AG08396 (cell line): ENCODE measurements at places on chromosomes 5 and 9.

DNA sequence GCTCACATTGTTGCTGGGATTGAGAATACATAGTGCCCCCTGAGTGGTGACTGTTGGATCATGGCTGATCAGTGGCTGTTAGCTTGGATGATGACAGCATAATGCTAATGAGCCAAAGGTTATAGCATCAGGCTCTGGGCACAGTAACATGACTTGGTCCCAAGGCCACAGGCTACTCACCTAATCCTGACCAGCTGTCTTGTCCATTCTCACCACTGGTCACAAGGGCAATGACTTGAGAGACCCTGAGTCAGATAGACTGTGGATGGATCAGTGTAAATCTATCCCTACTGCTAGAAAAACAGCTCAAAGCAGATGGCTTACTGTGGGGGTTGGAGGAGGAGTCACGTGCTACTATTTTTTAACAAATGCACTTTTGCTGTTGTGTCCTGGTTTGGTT is 74.7 kb downstream of the AOPEP start:
- no peak for DNase-seq

DNA sequence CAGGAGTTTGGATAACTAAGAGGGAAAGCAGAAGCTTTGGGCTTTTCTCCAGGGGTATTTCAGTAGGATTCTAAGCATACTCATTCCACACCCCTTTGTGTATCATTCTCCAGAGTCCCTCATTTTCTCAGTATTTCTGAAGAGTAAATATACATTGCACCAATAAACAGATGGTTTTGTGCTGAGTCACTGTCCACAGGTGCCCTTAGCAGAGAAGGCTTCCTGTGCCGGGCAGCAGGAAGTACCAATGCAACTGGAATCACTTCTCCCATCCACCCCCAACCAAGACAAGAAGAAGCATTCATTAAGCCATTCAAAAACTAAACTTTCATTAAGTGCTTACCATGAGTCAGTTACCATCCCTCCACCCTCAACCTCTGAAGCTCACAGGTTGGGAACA is 3.6 kb upstream of the CCNJL start:
- DNase-seq: peak; percentile 13

GRCh38 chr5:143108498-143109128 is 294.9 kb downstream of the NR3C1 start:
- DNase-seq: no peak

DNA sequence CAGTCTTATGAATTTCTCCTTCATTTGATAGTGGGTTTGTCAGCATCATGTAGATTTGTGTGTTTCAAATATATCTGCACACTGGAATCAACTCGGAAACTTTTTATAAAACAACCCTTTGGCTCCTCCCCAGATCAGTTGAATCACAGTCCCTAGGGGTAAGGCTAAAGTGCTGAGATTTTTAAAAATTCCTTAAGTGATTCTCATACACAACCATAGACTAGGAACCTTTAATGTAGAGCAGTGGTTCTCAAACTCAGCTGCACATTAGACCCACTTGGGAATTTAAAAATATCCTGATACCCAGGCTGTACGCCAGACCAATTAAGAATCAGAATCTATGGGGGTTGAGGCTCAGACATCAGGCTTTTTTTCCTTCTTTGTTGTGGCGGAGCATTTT is 17.5 kb upstream of the JAK2 start:
- no peak for DNase-seq

DNA sequence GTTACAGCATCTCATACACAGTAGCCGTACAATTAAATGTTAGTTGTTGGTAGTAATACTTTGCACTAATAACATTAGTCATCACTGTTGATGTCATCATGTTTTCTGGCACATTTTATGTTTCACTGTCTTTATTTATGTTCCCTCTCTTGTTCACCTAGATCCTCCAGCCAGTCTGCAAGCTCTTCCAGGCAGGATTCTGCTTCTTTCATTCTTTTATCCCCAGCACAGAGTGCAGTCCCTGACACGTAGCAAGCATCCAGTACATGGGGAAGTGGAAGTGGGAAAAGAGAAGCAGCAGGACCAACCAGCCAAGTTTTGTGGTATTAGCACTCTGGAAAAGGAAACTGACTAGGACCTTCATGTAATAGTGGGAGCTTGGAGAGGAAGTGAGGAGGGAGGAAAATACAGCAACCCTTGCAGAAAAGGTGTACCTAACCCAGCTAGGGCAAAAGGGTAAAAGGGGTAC is 89.7 kb upstream of the SLC44A1 start:
- DNase-seq: no peak

DNA sequence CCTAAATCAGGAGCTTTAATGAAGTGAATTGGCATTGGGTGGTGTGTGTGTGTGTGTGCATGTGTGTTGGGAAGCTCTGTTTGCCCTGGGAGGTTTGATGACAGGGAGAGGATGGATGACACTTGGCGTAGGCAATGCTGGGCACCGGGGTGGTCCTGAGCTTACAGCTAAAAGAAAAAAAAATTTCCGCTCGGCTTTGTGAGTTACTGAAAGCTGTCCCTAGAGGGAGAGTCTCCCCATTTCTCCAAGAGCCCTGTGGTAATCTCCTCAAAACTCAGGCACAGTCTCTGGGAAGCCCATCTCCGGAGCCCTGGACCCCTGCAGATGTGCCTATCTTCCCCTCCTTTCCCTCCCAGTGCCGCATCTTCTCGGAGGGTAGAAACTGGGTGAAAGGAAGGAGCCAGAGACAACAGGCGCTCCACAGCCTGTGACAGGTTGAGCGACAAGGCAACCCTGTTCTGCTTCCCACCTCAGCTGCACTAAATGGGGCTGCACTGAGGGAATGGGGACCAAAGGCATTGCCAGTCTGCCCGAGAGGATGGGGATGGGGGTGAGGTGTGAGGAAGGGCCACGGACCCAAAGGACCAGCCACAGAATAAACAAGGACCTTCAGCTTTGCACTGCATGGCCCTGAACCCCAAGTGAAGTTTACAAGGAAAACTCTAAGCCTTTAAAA is 35.8 kb upstream of the TIFAB start:
- DNase-seq: no peak

DNA sequence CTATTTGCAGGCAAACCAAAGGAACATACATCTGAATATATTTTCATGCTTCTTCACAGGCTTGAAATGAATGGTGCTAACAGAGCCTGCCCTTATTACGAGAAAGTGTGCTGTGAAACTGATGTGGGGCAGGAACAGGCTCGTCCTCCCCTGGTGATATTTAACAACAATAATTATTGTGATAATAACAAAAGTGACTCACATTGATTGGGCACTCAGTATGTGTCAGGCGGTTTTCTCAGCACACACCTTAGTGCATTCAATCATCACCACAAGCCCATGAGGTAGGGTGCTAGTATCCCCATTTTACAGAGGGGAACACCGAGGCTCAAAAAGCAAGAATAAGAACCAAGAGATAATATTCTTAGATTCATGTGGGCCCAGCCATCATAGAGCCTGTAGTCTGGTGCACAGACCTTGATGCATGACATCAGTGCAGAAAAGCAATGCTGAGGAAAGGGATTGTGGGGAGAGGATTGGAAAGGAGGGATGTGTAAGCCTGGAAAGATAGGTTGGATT is 18.1 kb upstream of the BOD1 start:
- DNase-seq: no peak

GRCh38 chr5:142109331-142110045 is 909 bp downstream of the NDFIP1 start:
- peak; percentile 42 for DNase-seq

- no peak for DNase-seq
These were observed 34.3 kb upstream of the CAST start for GRCh38 chr5:96627792-96628398.

DNA sequence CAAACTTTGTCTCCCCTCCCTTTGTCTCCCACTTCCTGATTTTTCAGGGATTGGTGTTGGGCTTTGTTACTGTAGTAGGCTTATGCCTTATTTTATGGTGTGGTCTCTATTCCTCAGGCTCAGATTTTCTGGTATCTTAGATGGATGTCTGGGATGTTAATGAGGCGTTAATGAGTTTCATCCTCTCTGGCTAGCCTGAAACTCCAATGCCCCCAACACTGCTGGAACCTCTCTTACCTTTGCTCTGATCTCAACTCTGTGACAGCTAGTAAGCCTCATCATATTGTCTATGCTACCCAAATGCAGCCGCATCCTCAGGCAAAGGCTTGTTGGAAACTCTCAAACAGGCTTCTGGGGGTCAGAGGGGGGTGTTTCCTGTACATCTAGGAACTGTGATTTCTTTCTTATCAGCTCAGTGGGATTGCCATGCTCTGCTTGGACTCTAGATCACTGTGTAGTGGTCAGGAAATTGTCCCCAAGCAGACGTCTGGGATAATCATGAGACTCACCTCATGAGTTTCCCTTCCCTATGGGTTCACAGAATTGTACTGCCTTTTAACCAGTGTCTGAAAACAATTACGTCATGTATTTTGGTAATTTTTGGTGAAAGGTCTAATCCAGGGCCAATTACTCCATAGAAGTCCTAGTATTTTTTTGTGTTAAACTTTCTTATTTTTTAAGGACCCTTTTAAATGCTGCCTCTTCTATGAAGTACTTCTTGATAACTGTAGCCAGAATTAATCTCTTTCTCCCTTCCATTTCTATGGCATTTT is 88.8 kb upstream of the TRPC7 start:
- DNase-seq: no peak

DNA sequence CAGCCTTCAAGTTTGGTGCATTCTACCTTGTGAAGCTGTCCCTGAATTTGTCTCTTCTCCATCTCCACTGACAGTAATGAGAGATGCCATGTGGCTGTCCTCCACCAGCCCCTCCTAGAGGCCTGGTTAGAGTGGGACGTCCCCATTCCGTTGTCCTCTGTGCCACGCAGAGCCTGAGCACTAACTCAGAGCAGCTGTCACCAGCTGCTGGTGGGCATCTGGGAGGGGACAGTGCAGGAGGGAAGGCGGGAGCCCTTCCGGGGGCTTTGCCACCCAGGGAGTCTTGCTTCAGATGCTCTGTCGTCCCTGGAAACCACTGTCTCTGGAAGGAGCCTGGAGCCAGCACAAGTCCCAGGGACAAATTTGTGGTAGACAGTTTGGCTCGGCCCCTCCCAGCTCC is 78.6 kb downstream of the PDZD2 start:
- DNase-seq: no peak

- DNase-seq: no peak
These were observed 1866.1 kb upstream of the NUDT12 start for GRCh38 chr5:105428451-105429380.

GRCh38 chr5:81665795-81666194 is 85.1 kb downstream of the SSBP2 start:
- no peak for DNase-seq

- no peak for DNase-seq
These were observed 15.7 kb downstream of the BTNL8 start for GRCh38 chr5:180914646-180915045.

GRCh38 chr5:139747583-139748504 is 47.8 kb upstream of the PSD2 start:
- DNase-seq: peak; percentile 52

DNA sequence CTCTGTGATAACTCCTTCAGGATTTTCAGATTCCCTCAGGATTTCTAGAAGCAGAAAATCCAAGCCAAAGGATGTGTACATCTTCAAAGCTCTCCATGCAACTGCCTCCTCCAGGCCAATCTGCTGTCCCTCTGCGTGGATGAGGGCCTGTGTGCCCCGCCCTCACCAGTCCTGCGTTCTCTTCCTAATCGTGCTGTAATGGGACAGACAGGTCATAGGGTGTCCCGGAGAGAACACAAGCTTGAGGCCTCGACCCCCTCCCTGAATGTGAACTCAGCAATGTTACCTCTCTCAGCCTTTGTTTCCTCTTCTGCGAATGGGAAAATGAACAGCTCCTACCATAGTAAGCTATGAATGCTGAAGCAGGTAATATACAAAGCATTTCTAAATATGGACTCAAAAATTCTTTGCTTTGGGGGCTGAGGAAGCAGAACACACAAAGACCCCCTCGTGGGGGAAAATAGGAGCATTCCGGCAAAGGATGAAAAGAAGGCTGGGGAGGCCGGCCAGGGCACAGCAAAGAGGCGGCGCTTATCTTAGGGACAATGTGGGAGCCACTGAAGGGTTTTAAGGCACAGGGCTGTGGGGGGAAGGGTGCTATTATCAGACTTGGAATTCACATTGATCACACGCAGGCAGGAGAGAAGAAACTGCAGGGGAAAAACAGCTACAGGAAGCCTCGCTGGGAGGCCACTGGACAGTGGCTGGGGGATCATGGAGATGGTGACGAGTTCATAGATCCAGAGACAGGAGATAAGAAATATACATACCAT is 57.2 kb upstream of the FBXW11 start:
- DNase-seq: no peak

DNA sequence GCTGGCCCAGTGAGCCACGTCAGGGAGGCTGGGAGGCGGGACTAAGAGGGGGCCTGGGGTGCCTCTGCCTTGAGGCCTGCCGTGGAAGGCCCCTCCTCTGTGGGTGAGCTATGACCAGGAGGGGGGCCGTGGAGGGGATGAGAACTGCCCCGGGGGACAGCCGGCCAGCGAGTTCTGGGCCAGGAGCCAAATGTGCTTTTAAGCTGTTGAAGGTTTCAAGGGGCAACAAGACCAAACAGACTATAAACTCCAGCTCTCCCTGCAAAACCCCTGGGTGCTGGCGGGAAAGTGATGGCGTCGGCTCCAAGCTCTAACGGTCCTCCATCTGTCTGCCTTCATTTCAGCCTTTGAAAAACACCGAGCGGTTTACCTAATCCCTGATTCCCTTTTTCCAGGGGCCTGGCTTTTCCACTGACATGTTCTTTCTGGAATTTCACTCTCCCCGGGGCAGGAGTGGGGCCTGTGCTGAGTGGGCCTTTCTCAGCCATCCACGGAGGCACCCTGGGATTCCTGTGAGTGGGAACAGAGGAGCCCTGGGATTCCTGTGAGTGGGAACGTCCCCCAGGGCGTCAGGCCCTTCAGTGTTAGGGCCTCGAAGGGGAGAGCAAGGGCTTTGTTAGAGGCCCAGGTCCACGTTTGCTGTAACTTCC is 65.6 kb downstream of the COL5A1 start:
- peak; percentile 58 for DNase-seq

GRCh38 chr5:144378681-144379080 is 208.0 kb downstream of the KCTD16 start:
- DNase-seq: no peak

DNA sequence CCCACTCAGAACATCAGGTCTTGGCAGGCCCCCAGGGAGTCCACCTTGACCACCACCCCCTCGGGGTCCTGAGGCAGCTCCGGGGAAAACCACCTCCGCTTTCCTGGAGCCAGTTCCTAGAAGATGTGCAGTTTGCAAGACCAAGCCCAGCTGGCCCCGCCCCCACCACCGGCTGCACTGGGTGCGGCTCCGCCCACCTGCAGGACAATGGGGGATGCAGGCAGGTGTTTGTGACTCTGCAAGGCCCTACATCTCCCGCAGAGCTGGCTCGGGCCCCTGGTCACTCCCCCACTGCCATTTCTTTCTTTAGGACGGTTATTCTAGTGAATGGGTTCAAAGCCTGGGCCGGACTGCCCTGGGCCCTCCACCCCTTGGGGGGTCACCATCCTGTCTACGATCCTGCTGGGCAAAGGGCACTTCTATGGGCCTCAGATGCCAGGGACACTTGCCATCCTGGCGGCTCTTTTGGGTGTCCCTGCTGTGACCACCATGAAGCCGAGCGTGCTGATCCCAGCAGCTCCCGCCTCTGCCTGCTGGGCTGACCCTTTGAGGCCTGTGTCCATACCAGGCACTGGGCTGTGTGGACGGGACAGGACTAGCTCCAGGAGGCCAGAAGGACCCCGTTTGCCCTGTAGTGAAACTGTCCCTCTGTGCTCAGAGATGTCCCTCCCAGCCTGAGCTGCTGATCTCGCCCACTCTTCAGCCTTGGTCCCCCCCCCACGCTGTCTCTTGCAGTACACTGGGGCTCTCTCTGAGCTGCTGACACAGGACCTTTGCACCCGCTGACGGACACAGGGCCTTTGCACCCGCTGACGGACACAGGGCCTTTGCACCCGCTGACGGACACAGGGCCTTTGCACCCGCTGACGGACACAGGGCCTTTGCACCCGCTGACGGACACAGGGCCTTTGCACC is 5.9 kb upstream of the NACC2 start:
- DNase-seq: no peak
